ENCODE measurements at places on chromosomes 6 and 20.

DNA sequence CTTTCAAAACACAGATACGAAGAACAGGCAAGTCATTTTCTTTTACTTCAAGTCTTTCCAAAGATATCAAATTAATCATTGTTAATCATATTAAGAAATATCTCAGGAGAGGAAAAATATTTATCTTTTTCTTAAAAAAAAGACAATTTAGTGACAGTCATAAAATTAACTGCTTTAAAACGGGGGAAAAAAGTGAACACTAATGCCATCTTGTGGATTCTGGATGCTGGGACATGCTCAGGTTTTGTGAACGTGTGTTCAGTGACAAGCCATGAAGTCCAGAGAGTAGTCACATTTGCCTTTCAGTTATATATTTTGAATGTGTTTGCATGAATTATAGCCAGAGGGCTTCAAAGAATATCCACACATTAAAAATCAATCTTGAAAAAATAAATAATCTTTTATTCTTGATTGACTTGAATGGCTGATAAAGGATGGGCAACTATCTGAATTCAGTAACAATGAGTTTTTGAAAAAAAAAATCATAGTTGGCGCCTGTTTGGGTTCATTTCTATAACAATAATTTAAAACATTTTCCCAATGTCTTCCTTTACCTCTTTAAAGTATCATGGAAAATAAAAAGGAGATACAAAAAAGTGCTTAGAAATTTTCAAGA is 74.7 kb upstream of the NOX3 start:
- DNase-seq = no peak

DNA sequence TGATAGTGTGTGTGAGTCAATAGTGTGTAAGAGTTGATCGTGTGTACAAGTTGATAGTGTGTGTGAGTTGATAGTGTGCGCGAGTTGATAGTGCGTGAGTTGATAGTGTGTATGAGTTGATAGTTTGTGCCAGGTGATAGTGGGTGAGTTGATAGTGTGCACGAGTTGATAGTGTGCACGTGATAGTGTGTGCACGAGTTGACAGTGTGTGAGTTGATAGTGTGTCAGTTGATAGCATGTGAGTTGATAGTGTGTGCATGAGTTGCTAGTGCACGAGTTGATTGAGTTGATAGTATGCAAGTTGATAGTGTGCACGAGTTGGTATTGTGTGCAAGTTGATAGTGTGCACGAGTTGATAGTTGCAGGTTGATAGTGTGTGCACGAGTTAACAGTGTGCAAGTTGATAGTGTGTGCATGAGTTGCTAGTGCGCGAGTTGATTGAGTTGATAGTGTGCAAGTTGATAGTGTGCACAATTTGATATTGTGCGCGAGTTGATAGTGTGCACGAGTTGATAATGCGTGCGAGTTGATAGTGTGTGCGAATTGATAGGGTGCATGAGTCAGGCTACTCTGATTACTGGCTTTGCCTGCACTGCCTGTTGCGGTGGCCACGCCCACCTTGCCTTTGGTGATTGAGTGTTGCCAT is 35.8 kb upstream of the IYD start:
- DNase-seq = no peak

- no peak for DNase-seq
Observed at GRCh38 chr20:31907046-31907445, 36.6 kb downstream of the TTLL9 start.

- DNase-seq = no peak
Observed at GRCh38 chr6:143545976-143546547, 34.5 kb upstream of the FUCA2 start.

DNA sequence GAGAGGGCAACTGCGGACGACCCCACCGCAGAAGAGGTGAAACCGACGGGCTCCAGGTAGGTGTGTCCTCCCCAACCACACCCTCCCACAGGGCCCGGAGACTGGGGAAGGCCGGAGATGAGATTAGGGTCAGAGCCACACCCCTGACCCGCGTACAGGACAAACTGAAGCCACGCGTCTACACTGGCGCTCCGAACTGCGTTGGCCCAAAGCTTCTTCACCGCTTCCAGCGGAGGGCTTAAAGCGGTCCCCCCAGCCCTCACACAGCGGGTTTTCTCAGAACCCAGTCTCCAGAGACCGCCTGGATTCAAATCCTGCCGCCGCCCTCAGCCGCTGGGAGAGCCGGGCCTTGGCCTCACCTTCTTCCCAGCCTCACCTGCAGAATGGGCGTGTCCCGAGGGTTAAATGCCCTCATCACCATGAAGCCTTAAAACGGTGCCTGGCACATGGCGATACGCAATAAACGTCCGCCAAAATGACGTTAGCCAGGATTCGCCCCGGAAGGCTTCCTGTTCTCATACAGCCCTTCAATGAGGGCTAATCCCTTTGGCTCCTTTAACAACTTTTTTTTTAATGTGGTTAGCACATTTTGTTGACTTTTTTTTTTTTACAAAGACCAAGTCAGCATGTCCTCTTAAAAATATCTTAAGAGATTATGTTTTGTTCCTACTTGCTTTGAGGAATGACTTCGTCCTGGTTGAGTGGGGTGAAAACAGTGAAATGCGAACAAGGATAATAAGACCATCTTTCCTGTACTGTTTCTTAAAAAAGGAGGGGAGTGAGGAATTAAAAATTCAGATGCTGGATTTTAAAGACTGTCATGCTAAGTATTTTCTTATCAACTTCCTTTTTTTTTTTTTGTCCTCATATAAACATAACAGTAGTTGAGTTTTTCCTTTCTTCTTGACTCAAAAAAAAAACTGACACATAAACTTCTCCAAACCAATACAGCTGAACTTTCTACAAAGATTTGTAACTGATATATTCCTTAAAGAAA is 15.1 kb upstream of the ZNF217 start:
- DNase-seq = no peak

- no peak for DNase-seq
Observed at GRCh38 chr6:76120302-76120701, 47.8 kb upstream of the IMPG1 start.

DNA sequence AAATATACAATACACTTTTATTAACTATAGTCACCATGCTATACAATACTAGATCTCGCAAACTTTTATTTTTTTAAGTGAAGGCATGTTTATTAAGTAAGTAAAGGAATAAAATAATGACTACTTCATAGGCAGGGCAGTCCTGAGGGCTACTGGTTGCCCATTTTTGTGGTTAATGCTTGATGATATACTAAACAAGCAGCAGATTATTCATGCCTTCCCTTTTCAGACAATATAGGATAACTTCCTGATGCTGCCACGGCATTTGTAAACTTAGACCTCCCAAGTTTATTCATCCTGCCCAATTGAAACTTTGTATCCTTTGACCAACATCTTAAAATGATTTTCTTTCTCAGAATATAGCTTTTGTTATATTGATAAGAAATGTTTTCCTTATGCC is 24.7 kb upstream of the HIVEP1 start:
- no peak for DNase-seq

GRCh38 chr6:87824958-87825491 is 123.0 kb upstream of the AKIRIN2 start:
- DNase-seq = no peak

DNA sequence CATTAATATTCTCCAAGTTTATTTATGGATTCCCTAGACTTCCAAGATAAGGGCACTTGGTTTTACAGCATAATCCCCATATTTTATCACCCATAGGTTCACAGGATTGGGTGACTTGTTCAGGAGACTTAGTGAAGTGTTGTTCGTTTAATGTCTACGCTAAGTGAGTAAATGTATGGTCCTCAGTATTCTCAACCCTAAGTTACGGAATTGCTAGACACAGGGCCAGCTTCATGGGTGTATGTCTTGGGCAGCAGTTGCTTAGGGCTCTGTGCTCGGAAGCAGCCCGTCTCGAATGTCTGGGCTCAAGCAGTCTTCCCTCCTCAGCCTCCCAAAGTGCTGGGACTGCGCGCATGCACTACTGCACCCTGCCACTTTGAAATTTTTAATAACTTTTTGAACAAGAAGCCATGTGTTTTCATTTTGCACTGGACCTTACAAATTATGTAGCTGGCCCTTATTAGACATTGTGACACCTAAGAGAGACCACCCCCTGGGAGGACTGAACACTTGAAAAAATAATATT is 91.5 kb upstream of the ZNF217 start:
- no peak for DNase-seq

- DNase-seq = no peak
Observed at GRCh38 chr20:48826069-48826468, 1.7 kb downstream of the PREX1 start.

- DNase-seq = peak; percentile 29
Observed at GRCh38 chr6:148758492-148758891, 11.7 kb downstream of the UST start.

- no peak for DNase-seq
Observed at GRCh38 chr6:34920097-34920496, 31.0 kb downstream of the ANKS1A start.

GRCh38 chr20:14544688-14545087 is 207.3 kb upstream of the FLRT3 start:
- no peak for DNase-seq

GRCh38 chr6:18585032-18585573 is 198.0 kb downstream of the RNF144B start:
- DNase-seq = no peak

GRCh38 chr6:34022250-34022872 is 123.5 kb downstream of the GRM4 start:
- DNase-seq = no peak

- DNase-seq = no peak
Observed at GRCh38 chr20:34771680-34772081, 53.8 kb downstream of the NCOA6 start.

DNA sequence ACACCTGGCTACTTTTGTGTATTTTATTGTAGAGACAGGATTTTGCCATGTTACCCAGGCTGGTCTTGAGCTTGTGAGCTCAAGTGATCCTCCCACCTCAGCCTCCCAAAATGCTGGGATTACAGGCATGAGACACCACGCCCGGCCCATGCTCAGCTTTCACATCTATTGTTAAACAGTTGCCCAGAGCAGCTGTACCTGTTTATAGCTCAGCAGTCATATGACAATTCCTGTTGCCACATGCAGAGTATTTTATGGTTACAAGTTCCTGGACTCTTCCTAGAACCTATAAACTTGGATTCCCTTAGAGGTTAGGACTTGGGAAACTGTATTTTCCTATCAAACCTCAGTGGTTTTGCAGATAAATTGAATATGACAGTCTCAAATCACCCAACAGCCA is 188.3 kb upstream of the KCNG1 start:
- DNase-seq = no peak

- no peak for DNase-seq
Observed at GRCh38 chr6:148743476-148743875, 3.4 kb upstream of the UST start.

- DNase-seq = no peak
Observed at GRCh38 chr6:96992343-96992730, 67.8 kb downstream of the KLHL32 start.

DNA sequence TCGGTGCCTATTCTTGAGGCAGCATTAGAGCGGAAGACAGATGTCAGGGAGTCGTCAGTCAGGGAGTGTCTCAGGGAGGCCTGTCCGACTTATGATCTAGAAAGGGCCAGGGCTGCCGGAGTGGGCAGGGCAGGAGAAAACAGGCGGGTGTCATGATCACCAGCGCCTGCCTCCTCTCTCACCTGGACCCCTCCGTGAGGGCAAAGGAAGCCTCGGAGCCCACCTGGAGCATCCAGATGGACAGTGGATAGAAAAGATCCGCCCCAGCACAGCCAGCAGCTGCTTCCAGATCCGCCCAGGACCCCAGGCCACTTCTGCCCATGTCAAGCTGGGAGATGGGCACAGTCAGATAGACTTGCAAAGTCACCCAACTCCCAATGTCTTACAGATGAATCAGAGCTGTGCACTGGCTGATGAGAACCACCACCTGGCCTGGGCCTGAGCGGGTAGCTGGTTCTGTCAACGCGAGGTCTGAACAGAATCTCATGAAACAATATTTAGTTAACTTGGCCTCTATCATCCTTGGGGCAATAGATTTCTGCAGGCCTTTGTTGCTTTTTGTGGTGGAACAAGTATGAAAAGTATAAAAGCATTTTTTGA is 22.2 kb downstream of the PSMG4 start:
- DNase-seq = no peak

DNA sequence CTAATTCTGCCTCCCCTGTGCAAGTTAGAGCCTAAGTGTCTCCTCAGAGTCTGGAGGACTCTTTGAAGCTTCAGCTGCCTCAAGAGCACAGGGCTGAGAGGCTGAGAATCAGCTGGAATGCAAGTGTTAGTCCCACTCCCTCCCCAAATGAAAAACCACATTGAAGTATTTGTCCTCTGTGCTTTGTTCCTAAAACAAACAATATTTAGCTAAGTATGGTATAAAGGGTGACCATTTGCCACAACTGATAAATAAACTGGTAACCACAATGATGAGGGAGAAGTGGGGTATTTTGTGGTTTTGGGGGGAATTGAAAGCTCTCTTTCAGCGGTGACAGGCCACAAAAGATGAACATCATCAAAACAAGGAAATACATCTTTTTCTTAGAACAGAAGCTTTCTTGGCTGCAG is 91.7 kb upstream of the HDDC2 start:
- DNase-seq = no peak

DNA sequence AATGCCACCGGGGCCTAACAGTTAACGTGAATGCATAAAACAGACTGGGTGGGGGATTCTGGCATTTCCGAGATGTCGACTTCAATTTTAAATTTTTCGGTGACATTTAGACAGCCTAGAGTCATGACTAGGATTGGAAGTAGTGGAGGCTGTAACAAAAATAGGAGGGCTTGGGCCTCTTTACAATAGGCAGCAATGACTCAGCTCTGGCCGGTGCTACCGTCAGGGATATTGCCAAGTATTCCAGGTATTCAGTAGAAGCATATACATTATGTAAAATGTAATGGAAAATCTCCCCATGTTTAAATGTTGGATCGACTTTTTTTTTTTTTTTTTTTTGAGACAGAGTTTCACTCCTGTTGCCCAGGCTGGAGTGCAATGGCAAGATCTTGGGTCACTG is 136.2 kb upstream of the STMND1 start:
- DNase-seq = no peak

DNA sequence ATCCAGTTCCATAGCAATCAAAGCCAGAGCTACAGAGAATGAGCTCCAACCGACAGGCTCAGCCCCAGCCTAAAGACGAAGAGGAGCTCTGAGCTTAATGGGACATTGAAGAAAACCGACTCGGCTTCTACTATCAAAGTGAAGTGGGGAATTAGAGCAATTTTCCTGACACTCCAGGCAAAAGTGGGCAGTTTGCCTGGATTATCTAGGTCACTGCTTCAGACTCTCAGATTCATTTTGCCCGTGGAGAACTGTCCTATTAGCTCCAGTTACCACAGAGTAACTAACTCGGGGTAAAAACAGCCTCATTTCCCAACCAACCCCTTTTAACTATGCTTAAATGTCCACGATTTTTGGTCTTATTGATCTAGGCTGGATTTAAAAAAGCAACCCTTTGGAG is 592.1 kb upstream of the NRSN1 start:
- DNase-seq = no peak

- no peak for DNase-seq
Observed at GRCh38 chr6:112581015-112581414, 233.9 kb downstream of the RFPL4B start.

GRCh38 chr6:73234733-73235132 is 9.4 kb upstream of the KHDC1L start:
- DNase-seq = no peak

DNA sequence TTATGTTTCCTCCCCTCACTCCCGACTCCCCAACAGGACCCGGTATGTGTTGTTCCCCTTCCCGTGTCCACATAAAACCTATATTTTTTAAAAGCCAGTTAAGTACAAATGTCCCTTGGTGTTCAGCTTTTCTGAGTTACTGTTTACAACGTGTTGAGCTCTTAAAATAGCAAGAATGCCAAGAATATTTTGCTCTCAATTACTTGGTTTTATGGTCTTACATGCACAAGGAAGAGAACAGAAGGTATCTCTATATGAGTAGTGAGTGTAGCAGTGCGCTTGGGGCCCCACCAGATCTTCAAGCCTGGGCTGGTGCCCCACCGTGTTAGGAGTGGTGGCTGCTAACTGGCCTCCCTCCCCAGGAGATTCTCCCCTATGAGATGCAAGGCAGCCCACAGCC is 75.3 kb downstream of the RIN2 start:
- no peak for DNase-seq
